AG08396 (cell line): ENCODE measurements at places on chromosomes 3 and 15.

- DNase-seq = no peak
Observed at GRCh38 chr15:69167218-69167846, 6.9 kb downstream of the GLCE start.

DNA sequence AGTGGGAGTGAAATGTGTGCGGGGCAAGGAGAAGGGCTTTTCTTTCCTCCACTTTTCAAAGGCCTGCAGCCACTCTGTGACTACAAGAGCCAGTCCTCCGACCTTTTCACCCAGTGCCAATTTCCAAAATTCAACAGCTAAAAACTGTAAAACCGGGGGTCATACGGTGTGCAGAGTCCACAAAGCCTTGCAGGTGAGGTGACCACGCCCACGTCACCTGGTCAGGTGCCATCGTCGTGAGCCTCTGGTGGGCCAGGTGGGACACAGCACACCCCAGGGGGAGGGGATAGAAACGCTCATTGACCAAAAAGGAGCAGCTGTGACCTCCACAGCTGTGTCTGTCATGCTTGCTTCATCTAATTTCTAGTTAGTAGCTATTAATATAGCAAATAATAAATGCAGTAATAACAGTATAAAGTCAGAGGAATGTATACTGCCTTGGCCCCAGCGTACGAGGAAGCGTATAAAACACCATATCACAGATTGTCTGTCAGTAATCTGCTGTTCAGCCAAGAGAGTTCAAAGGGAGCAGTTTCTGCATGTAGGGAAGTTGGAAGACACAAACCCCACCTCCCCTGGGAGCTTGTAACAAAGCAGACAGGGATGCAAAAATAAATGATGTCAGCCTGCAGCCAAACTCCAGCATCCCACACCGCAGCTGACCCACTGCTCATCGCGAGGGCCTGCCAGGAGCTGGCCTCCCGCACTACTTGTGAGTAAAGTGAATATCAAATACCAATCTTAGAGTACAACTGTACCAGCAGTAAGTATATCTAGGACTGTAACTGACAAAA lies 86.7 kb downstream of the VGLL4 start:
- peak; percentile 70 for DNase-seq

DNA sequence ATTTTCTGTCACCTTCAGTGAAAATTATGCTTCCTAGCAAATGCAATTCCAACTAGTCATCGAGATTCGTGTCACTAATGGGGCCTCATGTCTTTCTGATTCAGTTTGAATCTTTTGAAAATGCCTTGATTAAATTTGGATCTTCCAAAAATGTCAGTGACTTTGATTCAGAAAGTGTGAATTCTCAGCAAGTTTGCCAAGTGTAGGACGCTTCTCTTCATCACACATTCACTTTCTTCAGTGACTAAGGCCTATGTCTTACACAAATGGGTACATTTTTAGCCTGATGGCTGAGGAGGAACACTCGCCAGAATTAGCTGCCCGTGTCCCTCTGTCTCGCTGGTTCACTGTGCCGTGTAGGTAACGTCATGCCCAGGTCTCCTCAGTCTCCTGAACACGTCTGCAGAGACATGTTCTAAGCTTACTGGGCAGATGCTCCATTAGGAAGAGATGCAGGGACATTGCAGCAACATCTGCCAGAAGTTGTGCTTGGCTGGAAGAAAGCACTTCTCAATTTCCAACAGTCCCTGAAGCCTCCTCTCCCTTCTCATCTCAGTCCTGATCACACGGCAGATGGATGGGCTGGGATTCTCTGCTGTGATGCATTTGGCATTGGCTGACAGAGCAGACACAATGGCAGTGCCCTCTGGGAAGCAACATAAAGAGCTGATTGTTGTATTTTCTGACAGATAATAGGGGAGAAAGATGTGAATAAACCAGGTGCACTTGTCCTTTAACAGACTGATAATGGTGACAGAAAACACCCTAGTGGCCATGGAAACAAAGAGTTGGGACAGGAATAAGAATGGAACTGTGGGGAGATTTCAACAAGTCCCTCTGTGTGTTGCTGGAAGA lies 29.1 kb upstream of the LYZL4 start:
- no peak for DNase-seq

- no peak for DNase-seq
Observed at GRCh38 chr3:42735615-42736014, 33.0 kb upstream of the HHATL start.

GRCh38 chr3:16906682-16907081 lies 21.9 kb downstream of the PLCL2 start:
- DNase-seq = peak; percentile 43

DNA sequence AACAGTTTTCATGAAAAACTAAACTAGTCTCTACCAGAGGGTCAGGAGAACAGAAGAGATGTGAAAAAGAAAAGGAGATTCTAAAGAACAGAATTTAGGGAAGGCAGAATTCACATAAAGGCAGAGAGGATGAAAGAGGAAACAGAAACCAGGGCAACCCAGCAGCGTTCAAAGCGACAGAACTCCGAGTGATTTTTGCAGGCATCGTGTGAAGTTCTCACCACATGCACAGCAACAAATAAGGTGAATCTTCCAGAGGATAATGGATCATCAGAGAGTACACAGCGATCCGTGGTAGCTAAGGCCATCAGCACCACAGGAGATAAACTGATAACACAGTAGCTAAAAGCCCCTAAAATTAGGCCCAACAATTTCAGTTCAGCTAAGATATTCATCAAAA lies 250.8 kb upstream of the THBS1 start:
- no peak for DNase-seq

DNA sequence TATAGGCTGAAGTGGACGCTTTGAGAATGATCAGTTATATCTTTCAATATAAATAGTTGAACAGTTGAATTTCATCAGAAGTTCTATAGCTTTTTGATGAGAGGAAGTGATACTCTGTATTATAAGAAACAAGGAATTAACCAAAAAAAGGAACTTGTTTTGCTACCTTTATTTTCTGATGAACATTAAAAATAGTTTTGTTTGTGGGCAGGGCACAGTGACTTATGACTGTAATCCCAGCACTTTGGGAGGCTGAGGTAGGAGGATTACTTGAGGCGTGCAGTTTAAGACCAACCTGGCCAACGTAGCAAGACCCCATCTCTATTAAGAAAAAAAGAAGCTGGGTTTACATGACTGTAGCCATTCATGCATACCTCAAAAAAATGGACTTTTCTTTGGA lies 16.7 kb downstream of the BLOC1S6 start:
- no peak for DNase-seq

- DNase-seq = no peak
Observed at GRCh38 chr3:16869261-16870005, 15.3 kb upstream of the PLCL2 start.

DNA sequence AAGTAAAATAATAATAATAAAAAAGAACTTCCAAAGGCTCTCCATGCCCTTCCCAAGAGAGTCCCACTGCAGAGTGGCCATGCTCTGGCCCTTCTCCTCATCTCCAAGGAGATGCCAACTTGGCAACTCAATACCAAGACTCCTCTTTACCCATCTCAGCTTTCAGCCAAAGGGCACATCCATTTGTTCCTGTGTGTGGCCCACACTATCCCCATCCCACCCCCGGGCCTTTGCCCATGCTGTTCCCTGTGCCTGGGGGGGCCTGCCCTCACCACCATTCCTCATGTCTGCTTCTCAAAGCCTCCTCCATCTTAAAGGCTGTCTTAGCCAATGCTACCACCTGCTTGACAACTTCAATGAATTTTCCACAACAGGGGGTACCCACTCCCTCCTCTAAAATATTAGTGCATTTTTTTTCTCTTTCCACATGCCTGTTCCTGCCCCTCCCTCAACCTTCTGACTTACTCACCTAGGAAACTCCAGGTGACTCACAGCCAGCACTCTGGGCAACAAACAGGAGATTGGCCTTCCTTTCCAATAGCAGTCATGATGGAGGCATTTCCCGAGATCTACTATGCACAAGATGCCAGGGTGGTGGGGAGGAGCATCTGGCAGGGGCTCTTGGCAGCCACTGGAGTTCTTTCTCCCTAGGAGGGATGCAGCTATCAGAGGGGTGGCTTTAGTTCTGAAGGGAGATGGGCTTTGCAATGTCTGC lies 109.4 kb upstream of the SMAD3 start:
- DNase-seq = no peak

DNA sequence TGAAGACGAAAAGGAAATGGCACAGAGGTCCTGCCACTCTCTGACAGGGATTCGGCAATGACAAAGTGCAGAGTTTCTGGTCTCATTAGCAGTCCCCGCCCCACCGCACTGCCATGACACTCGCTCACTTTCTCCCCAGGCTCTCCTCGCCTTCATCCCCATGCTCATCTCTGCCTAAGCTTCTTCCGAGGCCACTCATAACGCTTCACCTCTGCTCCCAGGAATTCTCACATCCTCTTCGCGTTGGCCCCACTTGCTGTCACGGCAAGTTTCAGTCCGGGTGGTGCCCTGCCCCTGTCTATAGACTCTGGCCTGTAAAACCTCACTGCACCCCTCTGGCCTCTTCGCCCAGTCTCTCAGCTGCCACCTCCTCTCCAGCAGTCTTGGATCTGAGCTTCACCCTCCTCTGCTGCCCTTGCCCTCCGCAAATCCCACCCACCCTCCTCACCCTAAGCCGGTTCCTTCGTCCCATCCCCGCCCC lies 654 bp downstream of the RUBCN start:
- DNase-seq = peak; percentile 51

- peak; percentile 9 for DNase-seq
Observed at GRCh38 chr3:188431553-188431952, 277.6 kb downstream of the LPP start.

DNA sequence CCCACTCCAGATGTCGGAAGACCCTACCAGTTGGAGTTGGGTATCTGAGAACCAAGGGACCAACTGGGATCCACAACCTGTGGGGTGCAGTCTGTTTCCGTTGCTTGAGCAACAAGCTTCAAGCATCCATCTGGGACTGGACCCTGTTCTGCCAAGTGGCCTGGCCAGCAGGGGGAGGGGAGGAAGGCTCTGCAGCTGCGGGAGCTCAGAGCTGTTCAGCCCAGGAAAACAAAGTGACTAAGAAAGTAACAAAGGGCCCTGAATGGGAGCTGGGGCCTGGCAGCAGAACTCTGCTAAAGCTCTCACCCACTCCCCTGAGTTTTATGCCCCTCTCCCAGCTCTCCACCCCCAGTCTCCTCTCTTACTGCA lies 2.7 kb downstream of the TYRO3 start:
- peak; percentile 60 for DNase-seq

DNA sequence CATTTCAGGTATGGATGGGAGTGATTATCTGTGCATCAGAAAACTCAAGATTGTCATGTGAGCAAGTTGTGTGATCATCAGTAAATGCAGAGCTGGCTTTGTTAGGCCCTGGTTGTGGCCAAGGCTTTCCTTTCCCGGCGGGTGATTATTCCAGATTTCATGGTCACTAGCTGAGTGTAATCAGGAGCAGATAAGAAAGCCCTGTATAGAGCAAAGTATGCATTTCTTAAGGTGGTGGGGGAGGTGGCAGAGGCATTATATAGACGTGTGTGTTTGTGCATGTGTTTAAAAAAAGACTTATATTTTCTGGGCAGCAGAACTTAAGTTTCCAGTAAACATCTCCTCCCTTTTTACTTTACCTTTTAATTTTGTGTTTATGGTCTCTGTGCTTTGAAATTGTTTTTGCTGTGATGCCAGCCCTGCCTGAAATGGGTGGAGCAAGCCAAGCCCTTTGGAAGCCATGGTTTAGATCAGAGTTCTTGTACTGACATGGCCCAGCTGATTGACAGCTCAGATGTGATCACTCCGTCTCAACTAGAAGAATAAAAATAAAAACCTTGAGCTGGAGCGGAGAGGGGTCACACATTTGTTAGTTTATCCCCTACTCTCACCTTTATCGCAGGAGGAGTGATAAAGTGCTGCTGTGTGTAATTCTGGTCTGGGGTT lies 22.2 kb downstream of the SMAD3 start:
- DNase-seq = no peak

DNA sequence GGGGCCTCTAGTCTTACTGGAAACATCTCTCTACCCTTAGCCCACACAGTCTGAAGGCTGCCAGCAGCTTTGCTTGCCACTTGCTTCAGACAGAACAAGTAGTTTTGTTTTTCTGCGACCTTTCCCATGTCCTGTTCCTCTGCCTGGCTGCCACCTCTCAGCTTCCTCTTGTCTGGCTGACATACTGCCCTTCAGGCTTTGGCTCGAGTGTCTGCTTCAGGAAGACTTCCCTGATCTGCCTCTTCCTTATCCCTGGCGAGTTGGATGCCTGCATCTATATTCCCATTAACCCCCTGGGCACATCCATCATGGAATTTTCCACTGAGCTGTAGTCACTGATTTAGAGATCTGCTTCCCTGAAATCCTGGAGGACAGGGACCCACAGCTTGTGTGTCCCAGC lies 25.1 kb upstream of the CPNE9 start:
- DNase-seq = no peak

- no peak for DNase-seq
Observed at GRCh38 chr3:101642441-101642840, 34.5 kb downstream of the ZBTB11 start.

- peak; percentile 24 for DNase-seq
Observed at GRCh38 chr3:146469150-146470017, at the start of gene PLSCR2. Gene PLSCR2 (minus strand): TSS chr3:146469561. CDS start chr3:146459904, 9,657 bp downstream.

- DNase-seq = no peak
Observed at GRCh38 chr15:35439291-35439690, 106.7 kb downstream of the DPH6 start.

DNA sequence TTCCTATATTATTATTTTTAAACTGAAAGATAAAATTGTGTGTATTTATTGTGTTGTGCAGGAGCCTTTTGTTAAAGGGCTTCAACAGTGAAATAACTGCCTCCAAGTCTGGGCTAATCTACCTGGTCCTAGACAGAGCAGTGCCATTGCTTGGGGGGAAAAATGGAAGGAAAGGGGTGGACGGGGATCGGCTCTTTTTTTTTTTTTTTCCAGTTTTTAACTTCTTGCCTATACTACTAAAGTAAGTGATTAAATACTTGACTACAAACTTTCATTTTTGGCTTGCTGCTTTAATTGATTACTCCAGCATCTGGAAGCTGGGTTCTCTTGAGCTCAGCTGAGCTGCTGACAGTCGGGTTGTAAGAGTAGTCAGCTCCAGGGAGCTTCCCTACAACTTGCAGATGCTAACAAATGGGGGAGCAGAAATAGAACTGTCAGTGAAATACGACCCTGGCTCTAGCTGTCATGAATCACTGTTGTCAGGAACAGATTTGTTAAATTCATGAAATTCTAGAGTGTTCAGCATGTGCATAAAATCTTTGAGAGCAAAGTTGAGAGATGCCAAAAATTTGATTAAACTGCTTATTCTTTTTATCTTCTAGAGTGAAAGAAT lies 276.7 kb downstream of the ROBO1 start:
- no peak for DNase-seq

- DNase-seq = no peak
Observed at GRCh38 chr3:32977861-32978260, 26.4 kb downstream of the CCR4 start.

GRCh38 chr3:191882289-191882688 lies 421.3 kb downstream of the PYDC2 start:
- no peak for DNase-seq

DNA sequence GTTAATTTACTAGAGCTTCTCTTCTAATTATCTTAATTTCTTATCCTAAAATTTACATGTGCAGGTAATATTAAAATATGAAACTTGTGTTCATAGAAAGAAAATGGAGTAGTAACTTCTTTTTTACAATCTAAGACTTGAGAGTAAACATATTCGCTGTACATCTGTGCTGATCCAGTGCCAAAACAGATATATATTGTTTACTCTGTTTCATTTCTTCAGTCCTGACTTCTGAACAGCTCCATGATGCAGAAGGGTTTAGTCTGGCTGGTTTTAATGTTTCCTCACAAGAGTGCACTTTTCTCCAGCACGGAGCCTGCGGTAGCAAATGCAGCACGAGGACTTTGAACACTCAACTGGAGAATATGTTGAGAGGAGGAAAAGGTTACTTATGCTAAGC lies 306.8 kb downstream of the EPHA3 start:
- DNase-seq = no peak

- DNase-seq = no peak
Observed at GRCh38 chr3:189393598-189393997, 221.8 kb downstream of the TPRG1 start.

GRCh38 chr15:36965570-36966342 lies 134.6 kb downstream of the MEIS2 start:
- no peak for DNase-seq
